Upper lobe of right lung (tissue), 1 donor: ENCODE measurements at places on chromosomes 16 and 17. TPM values are rescaled to one million over a fixed set of nuclear protein-coding genes. Genes with fewer than 3 reads are reported as not detected.

The TMED6 gene
- total RNA-seq, result 0.69 TPM

The KRT20 gene
- total RNA-seq, result not detected

The SYT17 gene
- total RNA-seq, result 13.7 TPM

The PRAC2 gene
- not detected for total RNA-seq

The TMEM98 gene
- total RNA-seq, result 72.9 TPM

The CFAP97D1 gene
- total RNA-seq, result not detected

The EFCAB13 gene
- total RNA-seq, result 11.8 TPM

The SDR42E1 gene
- 6.5 TPM for total RNA-seq

The SERPINF2 gene
- total RNA-seq, result 21.6 TPM

The KCNH6 gene
- not detected for total RNA-seq

The CES3 gene
- 3.4 TPM for total RNA-seq

The AIPL1 gene
- total RNA-seq, result not detected

The RPL26 gene
- 1,173 TPM for total RNA-seq

The NACA2 gene
- not detected for total RNA-seq

The DHRS7C gene
- not detected for total RNA-seq

The ZNF500 gene
- 15.7 TPM for total RNA-seq

The ABI3 gene
- 31.5 TPM for total RNA-seq

The MPP2 gene
- 0.49 TPM for total RNA-seq

The PVALEF gene
- not detected for total RNA-seq

The CES5A gene
- total RNA-seq, result not detected

The WFDC1 gene
- 26.0 TPM for total RNA-seq

The CBX2 gene
- total RNA-seq, result 3.4 TPM

The PSME3IP1 gene
- 77.8 TPM for total RNA-seq

The OTOA gene
- 0.90 TPM for total RNA-seq

The SCNN1B gene
- 50.3 TPM for total RNA-seq

The XAF1 gene
- total RNA-seq, result 89.0 TPM

The KRTAP4-5 gene
- total RNA-seq, result not detected

The C16orf96 gene
- total RNA-seq, result 0.32 TPM

The OSGIN1 gene
- 19.0 TPM for total RNA-seq

The PPP1R27 gene
- not detected for total RNA-seq

The CTCF gene
- total RNA-seq, result 36.0 TPM

The SMIM36 gene
- not detected for total RNA-seq

The MEOX1 gene
- total RNA-seq, result 1.5 TPM

The TEX19 gene
- total RNA-seq, result not detected

The KRT27 gene
- 0.55 TPM for total RNA-seq

The MAF gene
- total RNA-seq, result 66.4 TPM

The SLC25A11 gene
- total RNA-seq, result 55.0 TPM

The HBQ1 gene
- not detected for total RNA-seq

The CACNA1H gene
- 10.9 TPM for total RNA-seq

The KRTAP4-9 gene
- not detected for total RNA-seq

The GLTPD2 gene
- total RNA-seq, result not detected

The NPIPA5 gene
- 12.0 TPM for total RNA-seq

The OR2C1 gene
- not detected for total RNA-seq

The MMP25 gene
- total RNA-seq, result 12.8 TPM

The AGRP gene
- total RNA-seq, result 4.9 TPM

The PSMC5 gene
- total RNA-seq, result 105 TPM

The RNF227 gene
- 8.0 TPM for total RNA-seq

The MYH13 gene
- not detected for total RNA-seq

The ABCA3 gene
- 598 TPM for total RNA-seq

The CCL8 gene
- 1.5 TPM for total RNA-seq

The KCNH4 gene
- 0.26 TPM for total RNA-seq

The E2F4 gene
- total RNA-seq, result 68.2 TPM

The CCL14 gene
- 110 TPM for total RNA-seq

The PAGR1 gene
- total RNA-seq, result 15.2 TPM

The CCL11 gene
- total RNA-seq, result 0.98 TPM
